NCI-H1436 (cell line): ENCODE measurements at places on chromosomes 7 and 10.
A peak's percentile ranks its signal among the peaks of the same experiment; 100 is the strongest.

DNA sequence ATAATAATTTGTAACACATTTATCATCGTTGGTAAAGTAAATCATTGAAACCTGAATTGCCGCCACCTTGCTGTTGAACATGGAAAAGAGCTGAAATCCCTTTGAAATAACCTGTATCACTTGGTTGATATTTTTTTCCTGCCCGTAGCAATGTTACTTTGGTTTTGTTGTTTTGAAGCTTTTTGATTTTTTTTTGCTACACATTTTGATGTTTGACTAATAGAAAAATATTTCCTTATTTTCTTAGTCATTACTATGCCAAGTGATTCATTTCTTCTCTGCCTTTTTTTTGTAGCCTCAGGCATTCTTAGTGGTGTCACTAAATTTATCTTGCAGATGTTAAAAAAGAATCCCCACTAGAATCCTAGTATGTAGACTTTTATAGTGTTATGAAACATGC is 235.1 kb upstream of the MEOX2 start:
- no peak for DNase-seq

- peak; percentile 24 for DNase-seq
Measured at GRCh38 chr10:96370584-96371157, 11.9 kb upstream of the OPALIN start.

- DNase-seq, result no peak
Measured at GRCh38 chr10:24193330-24193729, 15.6 kb upstream of the KIAA1217 start.

GRCh38 chr10:34187201-34187600 is 627.9 kb downstream of the PARD3 start:
- no peak for DNase-seq

DNA sequence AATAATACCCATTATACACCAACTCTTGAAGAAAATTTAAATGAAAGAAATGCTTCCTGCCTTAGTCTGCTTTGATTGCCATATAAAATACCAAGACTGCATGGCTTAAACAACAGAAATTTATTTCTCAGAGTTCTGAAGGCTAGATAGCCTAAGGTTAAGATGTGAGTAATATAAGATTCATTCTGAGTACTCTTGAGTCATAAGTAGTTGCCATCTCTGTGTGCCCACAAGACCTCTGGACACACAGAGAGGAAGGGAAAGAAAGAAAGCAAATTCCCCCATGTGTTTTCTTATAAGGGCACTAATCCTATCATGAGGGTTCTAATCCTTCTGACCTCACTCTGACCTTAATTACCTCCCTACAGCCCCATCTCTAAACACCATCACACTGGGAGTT is 201.2 kb downstream of the PTN start:
- DNase-seq, result no peak

GRCh38 chr7:113144817-113145216 is 26.5 kb upstream of the SMIM30 start:
- DNase-seq, result no peak

- no peak for DNase-seq
Measured at GRCh38 chr10:34262985-34263384, 552.1 kb downstream of the PARD3 start.

- DNase-seq, result no peak
Measured at GRCh38 chr10:44651834-44652233, 259.3 kb upstream of the TMEM72 start.

GRCh38 chr10:104548090-104548489 is 93.0 kb upstream of the SORCS3 start:
- no peak for DNase-seq

DNA sequence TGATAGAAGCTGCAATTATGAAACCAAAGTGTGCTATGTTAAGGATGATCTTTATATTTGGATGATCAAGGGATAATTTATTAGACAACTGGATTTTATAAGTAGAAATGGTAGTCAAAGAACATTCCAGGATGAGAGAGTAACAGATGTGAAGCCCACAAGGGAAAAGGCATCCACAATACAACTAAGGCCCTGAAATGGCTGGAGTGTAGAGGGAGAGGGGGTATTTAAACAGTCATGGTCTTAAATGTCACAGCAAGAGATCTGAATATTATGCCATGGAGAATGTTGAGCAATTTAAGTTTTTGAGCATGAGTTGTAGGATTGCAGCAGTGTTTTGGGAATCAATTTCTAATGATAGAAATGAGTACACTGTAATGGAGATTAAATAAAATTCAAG is 282.3 kb upstream of the DKK1 start:
- DNase-seq, result no peak

- DNase-seq, result no peak
Measured at GRCh38 chr10:66780796-66781195, 145.0 kb upstream of the LRRTM3 start.

DNA sequence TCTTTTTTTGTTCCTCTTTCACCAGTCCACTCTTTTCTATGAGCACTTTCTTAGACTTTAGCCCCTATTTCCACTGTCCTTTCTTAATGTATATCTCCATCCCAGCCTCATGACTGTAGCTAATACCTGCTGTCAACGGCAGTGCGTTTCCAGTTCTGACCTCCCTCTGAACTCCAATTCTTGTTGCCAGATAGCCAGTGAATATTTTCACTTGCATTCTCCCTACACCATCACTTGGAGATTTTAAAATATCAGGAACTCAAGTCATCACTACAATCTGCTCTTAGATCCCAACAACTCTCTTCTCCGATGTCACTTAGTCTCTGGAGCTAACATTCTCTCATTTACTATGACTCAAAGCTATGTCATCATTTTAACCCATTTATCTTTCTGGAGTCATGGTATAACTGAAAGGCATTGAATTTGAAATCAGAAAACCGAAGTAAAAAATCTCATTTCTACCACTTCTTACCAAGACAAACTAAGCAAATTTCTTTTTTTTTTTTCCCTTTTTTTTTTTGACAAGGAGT is 5.1 kb upstream of the SLC16A12 start:
- DNase-seq, result no peak

DNA sequence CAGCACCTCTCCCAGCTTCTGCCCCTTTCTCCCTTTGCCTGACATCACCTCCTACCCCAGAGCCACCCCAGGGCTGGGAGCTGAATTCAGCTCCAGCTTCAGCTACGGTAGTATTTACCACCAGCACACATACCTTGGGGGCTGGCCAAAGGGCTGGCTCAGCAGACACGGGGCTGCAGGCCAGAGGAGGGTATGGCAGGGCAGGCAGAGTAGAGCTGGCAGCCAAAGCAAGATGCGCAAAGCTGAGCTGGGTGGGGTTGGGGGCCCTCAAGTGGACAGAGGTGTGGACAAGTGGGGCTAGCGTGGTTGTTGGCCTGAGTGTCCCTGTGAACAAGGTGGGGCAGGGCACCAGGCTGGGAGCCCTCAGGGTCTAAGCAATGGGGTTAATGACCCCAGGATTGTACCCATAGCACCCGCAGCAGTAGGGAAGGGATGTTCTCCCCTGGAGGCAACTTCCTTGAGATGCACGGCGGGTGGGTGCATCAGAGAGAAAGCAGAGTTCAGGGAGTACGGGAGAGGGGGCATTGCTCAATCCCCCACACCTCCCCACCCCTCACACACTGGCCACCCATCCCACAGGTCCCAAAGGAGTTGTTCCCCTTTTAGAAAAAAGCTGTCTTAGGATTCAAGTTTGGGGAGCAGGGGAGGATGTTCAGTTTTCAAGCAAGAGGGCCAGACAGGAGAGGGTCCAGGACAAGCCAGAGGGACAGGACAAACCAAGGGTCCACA is 8.0 kb downstream of the VSIR start:
- DNase-seq, result no peak
